ENCODE measurements at places on chromosomes 5 and 9. TPM values are rescaled to one million over a fixed set of nuclear protein-coding genes. Genes with fewer than 3 reads are reported as not detected.

Gene FAM200C
- not detected for total RNA-seq

Gene LCP2
- total RNA-seq: 333 TPM

Gene LCN9
- not detected for total RNA-seq

Gene HTR1A
- not detected for total RNA-seq

Gene SLC4A9
- total RNA-seq: not detected

- no peak for DNase-seq
These were observed 59.3 kb upstream of the ANGPTL2 start for GRCh38 chr9:127181595-127182190.

- DNase-seq: no peak
These were observed 57.2 kb upstream of the LPAR1 start for GRCh38 chr9:111095441-111095840.

DNA sequence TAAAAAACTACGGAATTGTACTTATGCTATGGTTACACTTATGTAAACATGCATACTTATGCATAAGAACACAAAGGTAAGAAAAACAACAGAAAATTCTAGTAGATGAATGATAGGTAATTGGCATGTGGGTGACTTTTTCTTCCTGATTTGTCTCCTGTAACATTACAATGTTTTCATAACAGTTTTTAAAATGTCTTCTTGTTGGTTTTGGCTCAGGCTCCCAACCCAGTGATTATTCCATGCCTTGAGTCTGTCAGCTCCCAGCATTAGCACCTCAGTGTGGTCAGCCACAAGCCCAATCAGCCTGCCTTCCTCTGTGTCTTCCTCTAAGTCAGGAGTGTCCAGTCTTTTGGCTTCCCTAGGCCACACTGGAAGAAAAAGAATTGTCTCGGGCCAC is 7.9 kb upstream of the FOXE1 start:
- DNase-seq: no peak

DNA sequence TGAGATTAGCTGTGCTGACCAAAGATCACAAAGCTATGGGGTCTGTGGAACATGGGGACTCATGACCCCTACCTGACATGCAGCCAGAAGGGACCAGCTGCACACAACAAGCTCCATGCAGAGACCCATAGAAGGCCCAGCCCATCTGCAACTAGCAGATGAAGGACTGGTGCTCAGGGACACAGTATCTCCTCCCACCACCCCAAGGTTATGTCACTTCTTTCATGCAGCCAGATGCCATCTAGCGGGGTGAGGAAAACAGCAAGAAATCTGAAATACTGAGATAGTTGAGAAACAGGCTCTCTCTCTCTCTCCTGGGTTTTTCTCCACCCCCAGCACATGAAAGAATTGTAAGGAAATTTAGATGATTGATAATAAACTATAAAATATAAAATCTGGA is 161.3 kb upstream of the DAPK1 start:
- DNase-seq: no peak

DNA sequence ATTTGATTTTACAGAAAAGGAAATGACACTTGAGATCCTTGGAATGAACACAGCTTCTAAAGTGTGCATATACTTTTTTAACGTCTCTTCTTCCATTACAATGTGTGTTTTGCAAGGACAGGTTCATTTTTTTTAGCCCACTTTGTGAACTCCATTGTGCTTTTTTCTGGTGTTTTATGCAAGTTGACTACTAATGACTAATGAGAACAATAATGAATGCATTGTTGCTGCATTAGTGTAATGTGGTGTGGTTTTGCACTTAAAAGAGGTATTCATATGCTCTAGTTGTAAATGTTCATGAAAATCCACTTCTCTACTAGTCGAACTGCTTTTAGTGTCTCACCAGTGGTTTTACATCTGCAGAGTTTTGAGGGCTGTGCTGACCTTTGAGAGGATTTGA is 93.6 kb downstream of the UHRF2 start:
- DNase-seq: no peak

DNA sequence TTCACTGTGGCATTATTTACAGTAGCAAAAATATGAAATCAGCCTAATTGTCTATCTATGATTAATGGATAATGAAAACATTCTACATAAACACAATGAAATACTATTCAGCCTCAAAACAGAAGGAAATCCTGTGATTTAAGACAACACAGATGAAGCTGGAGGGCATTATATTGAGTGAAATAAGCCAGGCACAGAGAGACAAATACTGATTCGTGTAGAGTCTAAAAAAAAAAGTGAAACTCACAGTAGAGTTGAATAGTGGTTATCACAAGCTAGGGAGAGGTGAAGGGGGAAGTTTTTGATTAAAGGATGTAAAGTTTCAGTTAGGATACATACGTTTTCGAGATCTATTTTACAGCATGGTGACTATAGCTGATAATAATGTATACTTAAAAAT is 122.2 kb downstream of the ADAMTS6 start:
- no peak for DNase-seq

DNA sequence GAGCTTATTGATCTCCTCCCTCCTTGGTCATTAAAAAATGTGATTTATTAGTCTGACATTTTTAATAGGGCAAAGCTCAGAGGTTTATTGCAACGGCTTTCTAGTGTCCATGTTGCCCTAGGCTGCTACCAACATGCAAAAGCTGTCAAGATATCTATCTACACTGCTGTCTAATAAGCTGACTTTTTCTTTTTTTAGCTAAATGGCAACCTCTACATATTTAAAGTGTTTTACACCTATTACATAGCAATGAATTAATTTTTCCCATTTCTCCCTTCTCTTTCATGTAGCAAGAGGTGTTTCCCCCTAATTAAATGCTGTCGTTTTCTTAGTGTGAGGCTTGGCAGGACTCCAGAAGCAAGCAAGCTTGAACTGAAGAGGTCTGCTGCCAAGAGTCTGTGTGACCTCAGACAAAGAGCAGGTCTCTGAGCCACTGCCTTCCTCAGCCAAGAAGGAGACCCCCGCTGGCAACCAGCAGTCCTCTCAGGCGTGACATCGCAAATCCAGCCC is 79.4 kb downstream of the GAS1 start:
- DNase-seq: no peak

- no peak for DNase-seq
These were observed 1858.6 kb upstream of the CDH9 start for GRCh38 chr5:28896949-28897348.

- no peak for DNase-seq
These were observed 255.6 kb downstream of the NR3C1 start for GRCh38 chr5:143147902-143148301.

- no peak for DNase-seq
These were observed 13.5 kb downstream of the C5orf46 start for GRCh38 chr5:147892696-147893296.

DNA sequence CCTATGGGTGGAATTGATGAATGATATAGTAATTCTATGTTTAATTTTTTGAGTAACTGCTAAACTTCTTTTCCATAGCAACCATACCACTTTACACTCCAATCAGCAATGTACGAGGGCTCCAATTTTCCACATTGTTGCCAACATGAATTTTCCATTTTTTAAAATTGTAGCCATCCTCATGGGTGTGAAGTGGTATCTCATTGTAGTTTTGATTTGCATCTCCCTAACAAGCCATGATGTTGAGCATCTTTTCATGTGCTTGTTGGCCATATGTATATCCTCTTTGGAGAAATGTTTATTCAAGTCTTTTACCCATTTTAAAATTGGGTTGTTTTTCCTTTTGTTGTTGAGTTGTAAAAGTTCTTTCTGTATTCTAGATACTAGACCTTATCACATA is 48.9 kb downstream of the TMOD1 start:
- DNase-seq: no peak

DNA sequence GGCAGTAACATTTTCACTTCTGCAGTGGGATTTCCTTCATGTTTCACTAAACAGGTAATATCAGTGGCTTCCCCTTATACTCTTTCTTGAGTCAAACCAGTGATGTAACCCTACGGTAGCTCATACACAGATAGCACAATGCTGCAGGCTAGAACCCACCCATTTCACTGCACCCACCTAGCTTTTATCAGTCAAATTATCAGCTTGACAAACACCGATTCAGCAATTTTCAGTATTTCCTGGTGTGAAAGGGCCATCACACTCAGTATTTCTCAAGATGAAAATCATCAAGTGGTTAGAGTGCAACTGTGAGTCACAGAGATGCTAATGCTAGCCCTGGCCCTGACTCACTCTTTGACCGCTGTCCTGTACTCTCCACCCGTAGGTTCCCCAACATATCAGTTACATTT is 242.3 kb upstream of the PTGER4 start:
- DNase-seq: no peak

DNA sequence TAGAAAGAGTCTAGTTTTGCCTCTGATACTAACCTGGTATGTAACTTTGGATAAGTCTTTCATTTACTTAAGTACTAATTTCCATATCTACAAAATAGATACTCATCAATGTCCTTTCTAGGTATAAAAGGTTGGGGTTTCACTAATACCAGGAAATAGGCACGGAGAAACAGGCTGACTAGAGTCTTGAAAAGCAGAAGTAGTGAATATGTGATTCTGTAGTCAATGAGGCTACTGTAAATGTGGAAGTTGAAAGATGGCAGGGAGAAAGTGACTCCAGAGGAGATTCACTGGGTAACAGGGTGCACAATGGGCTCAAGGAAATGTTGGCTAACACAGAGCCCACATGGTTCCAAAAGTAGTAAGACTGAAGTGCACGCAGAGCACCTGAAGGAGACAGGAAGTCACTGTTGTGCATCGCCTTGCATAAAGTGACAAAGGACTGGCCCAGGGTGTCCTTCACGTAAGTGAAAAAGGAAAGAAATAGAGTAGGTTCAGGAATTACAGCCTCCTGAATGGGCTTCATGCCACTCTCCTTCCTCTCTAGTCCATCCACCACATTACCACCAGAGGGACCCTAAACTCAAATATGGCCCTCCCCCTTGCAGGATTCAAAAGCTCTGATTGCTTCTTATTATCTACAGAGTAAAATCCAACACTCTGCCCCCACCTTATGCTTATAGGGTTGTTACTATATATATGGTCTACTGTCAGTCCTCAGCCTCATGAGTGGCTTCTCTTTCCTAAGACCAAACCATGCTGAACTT is 288.0 kb upstream of the SMARCA2 start:
- no peak for DNase-seq

DNA sequence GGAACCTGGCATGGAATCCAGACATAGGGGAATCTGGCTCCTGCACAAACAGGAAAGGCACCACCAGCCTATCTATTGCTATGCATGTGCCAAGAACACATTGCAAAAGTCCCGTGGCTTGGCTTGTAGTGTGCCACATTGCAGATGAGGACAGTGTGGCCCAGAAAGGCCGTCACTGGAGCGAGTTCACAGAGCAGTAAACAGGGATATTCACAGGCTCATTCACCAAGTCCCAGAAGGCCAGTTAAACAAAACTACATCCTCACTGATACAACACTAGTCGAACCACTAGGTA is 39.6 kb upstream of the TRIM32 start:
- DNase-seq: no peak

DNA sequence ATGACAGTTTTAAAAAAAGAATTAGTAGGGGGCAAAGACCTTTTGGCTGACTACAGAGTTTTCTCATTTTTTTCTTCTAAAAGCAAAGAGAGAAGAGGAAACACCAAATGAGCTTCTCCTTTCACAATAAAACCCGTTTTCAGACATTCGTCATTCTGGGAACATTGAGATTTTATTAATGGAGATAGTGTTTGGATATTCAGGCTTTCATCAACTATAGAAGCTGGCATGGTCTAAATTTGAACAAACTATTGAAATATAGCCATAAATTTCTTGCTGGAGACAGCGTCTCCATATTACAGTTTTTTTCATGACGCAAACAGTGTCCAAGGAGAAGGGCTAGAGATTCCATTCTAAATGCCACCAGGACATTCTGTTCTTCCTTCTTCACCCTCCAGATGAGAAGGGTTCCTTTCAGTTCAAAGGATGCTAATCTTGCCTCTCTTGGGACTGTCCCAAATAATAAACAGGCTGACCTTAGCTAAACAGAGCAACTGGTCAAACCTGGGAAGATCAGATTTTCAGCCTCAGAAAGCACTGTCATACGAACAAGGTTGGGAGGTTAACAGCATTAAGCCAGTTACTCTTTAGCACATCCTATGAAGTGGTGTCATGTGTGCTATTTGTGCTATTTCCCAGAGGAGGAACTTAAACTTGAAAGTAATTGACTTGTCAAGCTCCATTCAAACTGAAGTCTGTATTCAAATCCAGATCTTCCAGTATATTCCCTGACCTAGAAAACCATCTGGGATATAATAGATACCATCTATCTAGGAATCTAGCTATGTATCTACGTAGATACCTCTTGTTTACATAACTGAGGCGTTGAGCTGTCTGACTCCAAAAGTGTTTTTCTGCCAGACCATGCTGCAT is 125.6 kb downstream of the LPAR1 start:
- no peak for DNase-seq

GRCh38 chr5:147693233-147693632 is 89.3 kb downstream of the JAKMIP2 start:
- DNase-seq: no peak

GRCh38 chr5:180069589-180070247 is 1.8 kb downstream of the RNF130 start:
- no peak for DNase-seq

DNA sequence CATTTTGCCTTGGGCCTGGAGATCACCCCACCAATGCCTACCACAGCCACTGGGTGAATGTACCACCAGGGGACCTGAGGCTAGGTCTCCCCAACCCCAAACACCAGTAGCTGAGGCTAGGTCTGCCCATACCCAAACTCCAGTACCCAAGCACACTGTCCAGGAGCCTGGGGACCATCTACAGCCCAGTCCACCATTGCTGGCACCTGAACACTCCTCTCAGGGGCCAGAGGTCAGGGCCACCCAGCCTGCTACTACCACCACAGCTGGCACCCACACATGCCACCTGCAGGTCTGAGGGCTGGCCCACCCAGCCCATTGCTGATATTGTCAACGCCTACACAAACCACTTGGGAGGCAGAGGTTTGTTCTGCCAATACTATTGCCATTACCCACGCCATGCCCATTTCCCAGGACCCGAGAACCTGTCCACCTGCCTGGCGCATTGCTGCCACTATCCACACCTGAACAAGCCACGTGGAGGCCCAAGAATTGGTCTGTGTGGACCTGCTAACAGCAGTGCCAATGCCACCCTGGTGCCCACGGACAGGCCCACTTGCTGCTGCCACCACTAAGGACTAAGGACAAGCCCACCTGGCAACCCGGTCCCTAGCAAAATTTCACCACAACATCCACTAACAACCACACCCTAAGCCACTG is 59.2 kb downstream of the ZDHHC21 start:
- no peak for DNase-seq

DNA sequence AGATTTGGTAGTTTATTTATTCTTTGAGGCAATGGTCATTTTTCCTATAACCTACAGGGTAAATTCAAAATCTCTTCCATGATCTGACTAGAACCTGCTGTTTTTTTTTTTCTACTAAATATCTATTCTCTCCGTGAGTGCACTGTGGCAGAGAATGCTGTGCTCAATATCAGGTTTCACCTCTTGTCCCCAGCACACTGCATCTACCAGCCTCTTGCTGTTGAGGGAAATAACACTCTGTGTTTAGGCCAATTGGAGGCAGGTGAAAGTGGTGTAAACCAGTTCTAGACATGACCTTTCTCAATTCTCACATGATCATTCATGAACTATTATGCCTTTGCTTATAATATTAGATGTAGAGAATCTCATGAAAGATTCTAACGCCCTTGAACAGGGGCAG is 2365.9 kb downstream of the MAT2B start:
- no peak for DNase-seq

GRCh38 chr9:87863882-87864465 is 18.7 kb upstream of the SPATA31E1 start:
- no peak for DNase-seq

- DNase-seq: no peak
These were observed 25.1 kb upstream of the SHB start for GRCh38 chr9:38094165-38094564.

- no peak for DNase-seq
These were observed 467 bp upstream of the SMIM32 start for GRCh38 chr5:136193322-136193935.

All from T-helper 17 cell (primary cell).